D721Med (cell line): ENCODE measurements at places on chromosomes 3 and 15.

DNA sequence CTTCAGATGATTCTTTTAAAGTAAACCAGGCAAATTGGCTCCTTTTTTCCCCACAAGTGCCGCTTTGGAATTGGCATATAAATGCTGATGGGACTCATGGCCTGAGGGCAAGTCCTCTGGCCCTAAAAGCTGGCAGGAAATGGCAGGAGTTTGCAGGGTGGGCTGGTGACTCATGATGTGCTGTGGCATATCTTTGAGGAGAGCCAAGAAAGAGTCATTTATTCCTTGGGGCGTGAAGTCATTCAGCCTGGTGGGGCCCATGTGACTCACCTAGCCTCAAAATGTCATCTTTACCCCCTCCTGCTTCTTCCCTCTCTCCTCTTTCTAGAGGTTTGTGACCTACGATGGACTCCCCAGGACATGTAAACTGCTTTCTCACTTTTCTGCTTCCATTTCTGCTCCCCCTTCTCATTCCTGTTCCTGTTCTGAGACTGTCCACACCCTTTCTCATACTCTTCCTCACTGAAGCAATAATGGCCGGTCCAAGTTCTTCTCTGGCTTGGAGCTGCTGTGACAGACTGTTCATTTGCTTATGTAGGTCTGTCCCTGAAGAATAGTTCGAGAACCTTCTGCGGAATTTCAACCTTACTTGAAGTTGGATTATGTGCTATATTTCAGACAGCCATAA, 326.1 kb downstream of the SATB1 start:
- no peak for DNase-seq

- DNase-seq, result no peak
These were observed 127.2 kb upstream of the PLSCR5 start for GRCh38 chr3:146732325-146732724.

GRCh38 chr15:23912191-23912590, 225.1 kb upstream of the NDN start:
- no peak for DNase-seq

GRCh38 chr3:46897031-46897430, 19.5 kb downstream of the PTH1R start:
- no peak for DNase-seq

DNA sequence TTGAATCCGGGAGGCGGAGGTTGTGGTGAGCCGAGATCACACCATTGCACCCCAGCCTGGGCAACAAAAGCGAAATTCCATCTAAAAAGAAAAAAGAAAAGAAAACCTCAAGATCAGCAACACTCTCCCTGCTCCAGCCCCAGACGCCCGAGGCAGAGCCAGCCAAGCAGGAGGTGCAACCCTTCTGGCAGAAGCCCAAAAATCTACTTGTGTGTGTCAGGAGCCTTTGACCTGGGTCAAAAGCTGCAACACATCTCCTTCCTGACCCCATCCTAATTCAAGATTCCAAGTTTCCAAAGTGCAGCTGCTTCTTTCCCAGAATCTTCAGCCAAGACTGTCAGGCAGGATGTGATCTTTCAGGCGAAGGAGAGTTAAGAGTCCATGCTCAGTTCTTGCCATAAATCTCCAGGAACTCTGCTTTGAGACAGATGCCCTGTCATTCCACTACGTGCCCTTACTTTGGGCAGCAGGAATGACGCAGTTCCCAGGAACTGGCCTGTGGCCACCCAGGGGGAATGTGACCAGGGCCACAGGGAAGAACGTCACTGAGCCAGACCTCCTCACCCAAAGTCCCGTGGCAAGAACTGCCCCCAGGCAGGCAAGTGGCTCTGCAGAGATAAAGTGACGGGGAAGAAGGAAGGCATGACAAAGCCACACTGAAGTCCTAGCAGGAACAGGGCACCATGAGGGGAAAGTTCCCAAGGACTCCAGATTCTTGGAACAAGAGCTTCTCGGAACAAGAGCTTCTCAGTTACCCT, 39.4 kb downstream of the SH3BP5 start:
- no peak for DNase-seq

- no peak for DNase-seq
These were observed 31.9 kb downstream of the STARD5 start for GRCh38 chr15:81291916-81292522.

DNA sequence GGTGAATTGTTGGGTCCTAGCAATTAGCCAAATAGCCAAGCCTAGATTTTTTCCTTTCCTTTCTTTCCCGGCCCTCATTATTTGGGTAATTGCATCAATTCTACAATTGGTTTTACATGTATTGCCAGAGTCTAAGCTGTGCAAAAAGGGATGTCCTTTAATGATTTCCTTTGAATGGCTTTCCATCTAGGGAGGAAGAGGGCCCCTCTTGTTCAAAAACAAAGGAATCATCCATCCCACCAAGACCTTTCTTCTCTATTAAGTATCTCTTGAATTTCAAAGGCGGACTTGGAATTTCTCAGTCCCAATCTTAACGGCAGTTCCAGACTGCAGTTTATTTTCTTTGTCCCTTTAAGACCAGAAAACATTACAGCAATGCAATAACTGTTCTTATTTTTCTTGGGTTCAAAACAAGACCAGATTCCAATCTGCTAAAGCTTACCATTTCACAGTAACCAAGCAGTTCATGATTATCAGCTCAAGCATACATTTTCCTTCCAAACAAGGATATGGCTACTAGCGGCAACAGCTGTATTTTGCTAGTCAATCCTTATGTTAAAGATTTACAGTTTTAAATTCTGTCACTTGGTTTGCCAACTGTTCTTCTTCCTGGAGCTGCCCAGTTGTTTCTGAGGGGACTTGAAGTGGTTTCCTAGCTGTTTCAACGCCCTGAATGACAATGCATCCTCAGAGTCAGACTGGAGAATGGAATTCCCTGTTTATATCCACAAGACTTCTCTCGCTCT, 91.4 kb upstream of the LRIG1 start:
- DNase-seq, result no peak

- no peak for DNase-seq
These were observed 84.5 kb downstream of the WDR76 start for GRCh38 chr15:43911235-43911781.

- no peak for DNase-seq
These were observed 5.9 kb downstream of the RNU6-1 start for GRCh38 chr15:67833710-67834511.

- no peak for DNase-seq
These were observed 230.7 kb downstream of the SUCLG2 start for GRCh38 chr3:67423722-67424121.

- no peak for DNase-seq
These were observed 3.3 kb upstream of the DCP1A start for GRCh38 chr3:53350652-53351051.

DNA sequence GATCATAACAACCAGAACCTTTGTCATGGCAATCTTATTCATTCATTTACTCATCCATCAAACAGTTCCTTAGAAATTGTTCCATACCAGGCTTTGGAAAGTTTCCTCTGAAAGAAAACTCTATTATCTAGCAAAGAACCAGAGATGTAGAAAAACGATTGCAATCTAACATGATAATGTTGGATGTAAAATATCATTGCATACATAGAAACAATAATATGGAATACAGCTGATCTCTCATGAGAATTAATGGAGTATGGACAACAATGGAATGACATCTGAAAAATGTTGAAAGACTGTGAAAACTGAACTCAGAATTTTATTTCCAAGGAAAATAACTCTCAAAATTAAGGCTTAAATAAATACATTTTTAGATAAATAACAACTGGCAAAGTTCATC, 665.4 kb downstream of the NLGN1 start:
- no peak for DNase-seq

GRCh38 chr3:66312039-66312438, 91.2 kb downstream of the SLC25A26 start:
- DNase-seq, result no peak

DNA sequence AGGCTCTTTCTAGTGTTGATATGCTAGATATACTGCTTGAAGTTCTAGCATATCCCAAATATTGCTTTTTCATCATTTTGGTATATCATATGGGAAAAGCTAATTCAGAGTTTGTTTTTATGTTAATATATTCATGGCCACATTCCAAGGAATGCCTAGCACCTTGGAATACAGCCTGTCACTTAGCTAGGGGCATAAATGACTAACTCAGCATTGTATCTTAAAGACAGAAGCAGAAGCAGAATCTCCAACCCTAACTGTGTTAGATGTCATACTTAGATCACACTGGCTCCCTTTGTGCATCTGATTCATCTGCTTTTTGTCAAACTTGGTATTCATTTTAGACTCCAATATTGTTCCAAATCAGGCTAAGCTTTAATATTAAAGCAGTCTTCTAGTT, 130.8 kb upstream of the TSPAN3 start:
- no peak for DNase-seq

- DNase-seq, result no peak
These were observed 153.8 kb downstream of the EBLN2 start for GRCh38 chr3:73215281-73215680.

- no peak for DNase-seq
These were observed 180.5 kb downstream of the OPA1 start for GRCh38 chr3:193773266-193774220.

- no peak for DNase-seq
These were observed 777 bp downstream of the GPR160 start for GRCh38 chr3:170038434-170039110.

GRCh38 chr3:131543714-131544113, 40.9 kb upstream of the MRPL3 start:
- no peak for DNase-seq

DNA sequence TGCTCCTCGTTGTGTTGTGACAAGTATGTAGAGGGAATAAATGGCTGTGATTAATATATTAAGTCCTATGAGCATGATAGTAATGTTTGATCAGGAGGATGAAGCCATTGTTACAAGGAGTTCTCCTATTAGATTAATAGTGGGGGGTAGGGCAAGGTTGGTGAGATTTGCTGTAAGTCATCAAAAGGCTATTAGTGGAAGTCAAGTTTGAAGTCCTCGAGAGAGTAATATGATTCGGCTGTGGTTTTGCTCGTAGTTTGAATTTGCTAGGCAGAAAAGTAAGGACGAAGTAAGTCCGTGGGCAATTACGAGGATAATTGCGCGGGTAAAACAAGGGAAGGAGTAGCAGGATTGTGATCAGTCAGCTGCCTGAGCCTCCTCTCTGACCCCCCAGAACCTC, 26.0 kb upstream of the BUB1B start:
- DNase-seq, result no peak
